Right atrium auricular region (tissue), 2 donors: ENCODE measurements at places on chromosomes 7 and 10. TPM values are rescaled to one million over a fixed set of nuclear protein-coding genes. Genes with fewer than 3 reads are reported as not detected.

Gene LIPJ
- not detected for total RNA-seq

Gene BUD23
- total RNA-seq = 58.9 TPM

Gene PPP1R17
- total RNA-seq = not detected

Gene SFMBT2
- total RNA-seq = 7.9 TPM

Gene ZNF853
- total RNA-seq = 13.3 TPM

Gene EBLN1
- total RNA-seq = not detected

Gene NODAL
- not detected for total RNA-seq

Gene CALY
- total RNA-seq = 0.98 TPM

Gene SMKR1
- total RNA-seq = not detected

Gene PPIF
- total RNA-seq = 87.6 TPM

Gene BHLHA15
- total RNA-seq = 0.83 TPM

Gene MEIG1
- not detected for total RNA-seq

Gene UPK3BL2
- total RNA-seq = 0.89 TPM

Gene ADAP1
- total RNA-seq = 7.7 TPM

Gene ASAH2B
- 1.5 TPM for total RNA-seq

Gene RBM20
- total RNA-seq = 59.9 TPM

Gene DRGX
- total RNA-seq = not detected

Gene ANKRD7
- total RNA-seq = 0.79 TPM

Gene INSYN2A
- total RNA-seq = not detected

Gene TMEM273
- 14.8 TPM for total RNA-seq

Gene CYP3A4
- total RNA-seq = 0.43 TPM

Gene SPDYE16
- not detected for total RNA-seq

Gene IKZF1
- total RNA-seq = 9.7 TPM

Gene OGDHL
- total RNA-seq = 6.4 TPM

Gene BTAF1
- total RNA-seq = 12.7 TPM

Gene ZNF25
- total RNA-seq = 20.6 TPM

Gene AKR1C1
- total RNA-seq = 174 TPM

Gene NUDT1
- 14.2 TPM for total RNA-seq

Gene REEP3
- total RNA-seq = 41.4 TPM

Gene SPDYE5
- not detected for total RNA-seq

Gene OPTN
- total RNA-seq = 67.9 TPM

Gene MXI1
- 78.8 TPM for total RNA-seq

Gene PDCD11
- total RNA-seq = 11.2 TPM

Gene CSTF2T
- total RNA-seq = 13.0 TPM

Gene CACNA2D1
- 54.5 TPM for total RNA-seq

Gene UCN3
- total RNA-seq = not detected

Gene STN1
- total RNA-seq = 26.8 TPM

Gene SDK1
- total RNA-seq = 3.1 TPM

Gene TMEM140
- 14.9 TPM for total RNA-seq

Gene SLC13A4
- not detected for total RNA-seq

Gene SPACDR
- not detected for total RNA-seq

Gene RAMP3
- 62.0 TPM for total RNA-seq

Gene UTF1
- total RNA-seq = not detected

Gene THSD7A
- 2.9 TPM for total RNA-seq

Gene ZNF398
- 8.2 TPM for total RNA-seq

Gene GJC3
- not detected for total RNA-seq

Gene PRLHR
- not detected for total RNA-seq

Gene PRKG1
- 31.1 TPM for total RNA-seq

Gene EFCAB10
- total RNA-seq = not detected

Gene MICALL2
- total RNA-seq = 9.4 TPM

Gene GJD4
- total RNA-seq = not detected

Gene GBX1
- not detected for total RNA-seq

Gene EN2
- total RNA-seq = not detected

Gene TLX1
- not detected for total RNA-seq

Gene TBRG4
- total RNA-seq = 48.2 TPM

Gene JCAD
- 34.1 TPM for total RNA-seq

Gene NUTM2E
- total RNA-seq = not detected
